ENCODE measurements at places on chromosomes 11 and 22. TPM values are rescaled to one million over a fixed set of nuclear protein-coding genes. Genes with fewer than 3 reads are reported as not detected.

The UPB1 gene
- 3.7 TPM for total RNA-seq

- no peak for DNase-seq
These were observed 1033.6 kb downstream of the FAM181B start for GRCh38 chr11:81700076-81700475.

- no peak for DNase-seq
These were observed 3.4 kb downstream of the CEND1 start for GRCh38 chr11:786235-787083.

- no peak for DNase-seq
These were observed 521 bp upstream of the PTS start for GRCh38 chr11:112225753-112226061.

The ISX gene
- not detected for total RNA-seq

The NRIP3 gene
- total RNA-seq: 8.8 TPM

DNA sequence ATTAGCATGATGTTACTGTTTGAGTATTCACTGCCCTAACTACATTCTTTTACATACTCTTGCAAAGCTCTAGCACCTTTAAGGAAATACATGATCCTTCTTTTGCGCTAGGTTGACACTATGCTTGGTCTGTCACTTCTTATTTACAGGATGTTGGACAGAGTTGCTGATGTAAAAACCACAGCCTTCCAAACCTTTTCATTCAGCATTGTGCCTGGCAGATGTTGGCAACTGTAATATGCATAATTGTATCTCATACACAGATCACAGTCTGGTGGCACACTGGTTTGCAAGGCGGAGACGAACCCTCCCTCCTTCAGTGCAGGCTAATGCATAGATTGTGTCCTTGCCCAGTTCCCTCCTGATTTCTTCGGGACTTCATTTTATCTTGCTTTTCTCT, 224.1 kb downstream of the SNX19 start:
- no peak for DNase-seq

The MN1 gene
- 0.36 TPM for total RNA-seq

- DNase-seq: no peak
These were observed 6.2 kb downstream of the NAA40 start for GRCh38 chr11:63944987-63945386.

DNA sequence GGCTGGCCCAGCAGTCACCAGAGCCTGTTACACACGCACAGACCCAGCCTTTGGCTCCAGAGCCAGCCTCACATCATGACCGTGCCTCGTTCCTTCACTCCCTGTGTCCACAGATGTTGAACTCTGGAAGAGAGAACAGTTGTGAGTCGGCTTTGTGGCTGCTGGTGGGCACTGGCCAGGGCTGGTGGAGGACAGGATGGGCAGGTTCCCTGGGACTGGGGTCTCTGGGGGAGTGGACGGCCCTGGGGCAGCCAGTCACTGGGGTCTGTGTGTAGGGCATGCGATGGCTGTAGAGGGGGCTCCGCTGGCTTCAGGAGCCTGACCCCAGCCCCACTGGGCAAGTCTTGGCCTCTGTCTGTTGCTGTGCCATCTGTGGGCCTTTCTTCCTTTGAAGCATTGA, 1070.1 kb downstream of the BRD1 start:
- no peak for DNase-seq

DNA sequence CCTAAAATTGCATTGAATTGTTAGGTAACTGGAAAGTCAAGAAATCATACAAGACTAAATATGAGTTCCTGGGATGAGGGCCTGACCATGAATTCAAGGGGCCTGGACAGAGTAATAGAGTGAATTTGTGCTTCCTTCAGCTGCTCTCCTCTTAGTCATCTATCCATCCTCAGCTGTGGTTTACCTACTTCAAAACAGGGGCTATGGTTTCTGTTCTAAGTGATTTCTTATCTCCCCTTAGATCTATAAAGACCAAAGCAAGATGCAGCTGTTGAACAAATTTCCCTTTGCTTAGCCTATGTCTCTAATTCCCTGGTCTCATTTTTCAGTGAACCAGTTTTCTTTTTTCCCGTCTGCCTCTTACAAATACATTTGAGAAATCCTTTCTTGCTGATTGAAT, 428.5 kb downstream of the FAM181B start:
- DNase-seq: no peak

DNA sequence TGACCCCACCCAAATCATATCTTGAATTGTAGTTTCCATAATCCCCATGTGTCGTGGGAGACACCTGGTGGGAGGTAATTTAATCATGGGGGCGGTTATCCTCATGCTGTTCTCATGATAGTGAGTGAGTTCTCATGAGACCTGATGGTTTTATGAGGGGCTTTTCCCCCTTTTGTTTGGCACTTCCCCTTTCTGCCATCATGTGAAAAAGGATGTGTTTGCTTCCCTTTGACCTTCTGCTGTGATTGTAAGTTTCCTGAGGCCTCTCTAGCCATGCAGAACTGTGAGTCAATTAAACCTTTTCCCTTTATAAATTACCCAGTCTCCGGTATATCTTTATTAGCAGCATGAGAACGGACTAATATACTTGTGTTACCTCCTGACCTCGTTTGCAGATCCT, 156.6 kb upstream of the MTNR1B start:
- no peak for DNase-seq

- no peak for DNase-seq
These were observed 12.8 kb upstream of the NUCB2 start for GRCh38 chr11:17263769-17264168.

DNA sequence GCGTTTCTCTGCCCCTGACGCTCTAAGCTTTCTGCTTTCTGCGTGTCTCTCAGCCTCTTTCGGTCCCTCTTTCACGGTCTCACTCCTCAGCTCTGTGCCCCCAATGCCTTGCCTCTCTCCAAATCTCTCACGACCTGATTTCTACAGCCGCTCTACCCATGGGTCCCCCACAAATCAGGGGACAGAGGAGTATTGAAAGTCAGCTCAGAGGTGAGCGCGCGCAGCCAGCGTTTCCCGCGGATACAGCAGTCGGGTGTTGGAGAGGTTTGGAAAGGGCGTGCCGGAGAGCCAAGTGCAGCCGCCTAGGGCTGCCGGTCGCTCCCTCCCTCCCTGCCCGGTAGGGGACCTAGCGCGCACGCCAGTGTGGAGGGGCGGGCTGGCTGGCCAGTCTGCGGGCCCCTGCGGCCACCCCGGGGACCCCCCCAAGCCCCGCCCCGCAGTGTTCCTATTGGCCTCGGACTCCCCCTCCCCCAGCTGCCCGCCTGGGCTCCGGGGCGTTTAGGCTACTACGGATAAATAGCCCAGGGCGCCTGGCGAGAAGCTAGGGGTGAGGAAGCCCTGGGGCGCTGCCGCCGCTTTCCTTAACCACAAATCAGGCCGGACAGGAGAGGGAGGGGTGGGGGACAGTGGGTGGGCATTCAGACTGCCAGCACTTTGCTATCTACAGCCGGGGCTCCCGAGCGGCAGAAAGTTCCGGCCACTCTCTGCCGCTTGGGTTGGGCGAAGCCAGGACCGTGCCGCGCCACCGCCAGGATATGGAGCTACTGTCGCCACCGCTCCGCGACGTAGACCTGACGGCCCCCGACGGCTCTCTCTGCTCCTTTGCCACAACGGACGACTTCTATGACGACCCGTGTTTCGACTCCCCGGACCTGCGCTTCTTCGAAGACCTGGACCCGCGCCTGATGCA, at the start of gene MYOD1:
Gene MYOD1, plus strand, starts transcription at position 544 of the 910 bp plus-strand sequence. Its CDS starts 212 bp downstream, at position 756.
- no peak for DNase-seq
